ENCODE measurements at places on chromosomes 5 and 9. TPM values are rescaled to one million over a fixed set of nuclear protein-coding genes. Genes with fewer than 3 reads are reported as not detected.

PCDHGA4 gene
- total RNA-seq = 0.92 TPM

GRCh38 chr9:21902136-21902535, 92.1 kb downstream of the CDKN2A start:
- no peak for DNase-seq

PARP8 gene
- 8.8 TPM for total RNA-seq

TMEM215 gene
- not detected for total RNA-seq

- DNase-seq = no peak
These were observed 35.8 kb downstream of the PIK3R1 start for GRCh38 chr5:68251386-68251785.
